ENCODE measurements at places on chromosomes 3 and 15.

GRCh38 chr3:46348823-46349482, 5.0 kb upstream of the CCR2 start:
- DNase-seq = no peak

GRCh38 chr15:68214838-68215254, 9.7 kb upstream of the CALML4 start:
- DNase-seq = no peak

DNA sequence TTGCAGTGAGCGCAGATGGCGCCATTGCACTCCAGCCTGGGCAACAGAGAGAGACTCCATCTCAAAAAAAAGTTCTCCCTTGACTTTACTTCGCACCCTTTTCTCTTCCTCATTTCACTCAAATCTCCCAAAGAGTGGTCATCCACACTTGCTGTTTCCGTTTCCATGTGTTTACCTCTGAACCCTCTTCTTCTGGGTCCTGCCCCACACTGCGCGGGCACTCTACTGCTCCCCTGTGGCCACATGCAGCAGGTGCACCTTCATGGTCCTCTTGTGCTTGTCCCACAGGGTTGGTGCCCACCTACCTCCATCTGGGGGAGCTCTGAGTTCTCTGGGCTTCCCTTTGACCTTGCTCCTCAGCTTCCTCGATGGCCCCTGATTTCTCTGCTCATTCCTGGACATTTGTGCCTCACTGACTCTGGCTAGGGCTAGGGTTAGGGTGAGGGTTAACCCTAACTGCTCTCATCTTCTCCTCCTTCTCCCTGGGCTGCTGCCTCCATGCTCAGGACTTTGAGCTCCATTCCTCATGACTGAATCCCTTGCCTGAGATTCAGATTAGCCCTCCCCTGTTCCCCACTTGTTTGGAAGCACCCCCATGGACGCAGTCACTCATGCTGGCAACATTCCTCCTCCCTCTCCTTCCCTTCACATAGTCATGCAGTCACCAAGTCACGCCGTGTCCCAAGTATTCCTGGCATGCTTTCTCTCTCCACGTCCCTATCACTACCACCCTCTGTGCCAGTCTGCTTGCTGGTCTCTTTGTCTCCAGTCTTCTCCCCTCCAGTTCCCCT, 26.6 kb upstream of the KY start:
- peak; percentile 52 for DNase-seq

GRCh38 chr15:27681038-27681437, 418.1 kb downstream of the OCA2 start:
- DNase-seq = no peak

GRCh38 chr3:179853176-179853575, 183.6 kb downstream of the PEX5L start:
- DNase-seq = no peak

GRCh38 chr3:111200027-111200426, 128.4 kb downstream of the NECTIN3 start:
- DNase-seq = no peak

DNA sequence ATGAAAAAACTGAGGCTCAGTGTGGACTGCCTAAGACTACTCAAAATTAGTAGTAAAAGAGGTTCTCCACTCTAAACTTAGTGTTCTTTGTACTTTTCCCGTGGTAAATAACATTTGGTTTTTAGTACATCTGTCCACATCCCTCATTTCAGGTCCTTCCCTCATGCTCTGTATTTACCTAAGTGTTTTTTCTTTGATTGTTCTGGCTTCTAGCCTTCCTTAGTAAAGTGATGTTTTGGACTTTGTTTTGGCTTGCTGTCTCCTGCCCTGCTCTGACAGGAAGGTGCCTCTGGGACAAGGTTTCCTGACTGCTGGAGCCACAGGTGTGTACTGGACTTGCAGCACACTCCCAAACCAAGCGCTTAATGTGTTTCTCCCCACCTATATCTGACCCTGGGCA, 29.9 kb upstream of the ALDH1A2 start:
- no peak for DNase-seq

DNA sequence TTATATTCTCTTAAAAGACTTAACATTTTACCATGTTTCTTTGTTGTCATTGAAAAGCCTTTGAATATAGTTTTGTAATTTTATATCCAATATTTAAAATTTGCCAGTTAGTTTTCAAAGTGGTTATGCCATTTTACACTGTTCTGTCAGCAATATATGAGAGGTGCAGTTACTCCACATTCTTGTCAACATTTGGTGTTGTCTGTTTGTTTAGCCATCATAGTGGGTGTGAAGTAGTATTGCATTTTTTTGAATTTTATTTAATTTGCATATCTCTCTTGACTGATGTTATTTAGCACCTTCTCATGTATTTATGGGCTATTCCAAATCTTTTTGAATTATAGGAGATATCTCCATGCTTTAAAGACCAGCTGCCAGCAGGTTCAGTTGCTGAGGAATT, 40.4 kb downstream of the LRRC28 start:
- DNase-seq = no peak

DNA sequence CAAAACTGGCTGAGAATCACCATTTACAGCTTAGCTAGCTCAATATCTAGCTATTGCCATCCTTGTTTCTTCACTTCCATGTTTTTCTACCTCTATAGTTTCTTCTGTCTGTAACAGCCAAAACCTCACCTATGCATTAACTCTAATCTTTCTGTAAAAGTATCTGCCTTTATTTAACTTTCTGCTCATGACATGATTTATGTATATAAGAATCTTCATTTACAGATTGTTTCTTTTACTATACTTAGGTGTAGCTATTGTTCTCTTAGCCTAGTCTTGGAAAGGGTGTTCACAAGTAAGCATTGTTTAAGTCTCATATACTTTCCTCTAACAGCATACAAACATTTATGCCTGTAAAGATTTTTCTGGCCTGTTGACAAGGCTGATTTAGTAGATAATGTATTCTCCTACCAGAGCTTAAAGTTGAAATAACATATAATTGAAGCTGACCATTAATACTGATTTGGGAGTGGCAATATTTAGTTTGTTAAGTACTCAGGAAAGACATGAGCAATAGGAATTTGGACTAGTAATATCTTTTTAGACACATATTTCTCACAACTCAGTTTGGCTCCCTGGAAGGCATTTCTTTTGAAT, 9.4 kb downstream of the FILIP1L start:
- DNase-seq = no peak

GRCh38 chr3:89275001-89275400, 167.6 kb downstream of the EPHA3 start:
- no peak for DNase-seq

GRCh38 chr3:87810452-87811016, 248.3 kb downstream of the CGGBP1 start:
- no peak for DNase-seq

- no peak for DNase-seq
These were observed 10.3 kb upstream of the GPR160 start for GRCh38 chr3:170027233-170028102.

- DNase-seq = no peak
These were observed 319.9 kb upstream of the ICE2 start for GRCh38 chr15:60798821-60799220.

- DNase-seq = no peak
These were observed 2.1 kb upstream of the PARP14 start for GRCh38 chr3:122678506-122678905.

DNA sequence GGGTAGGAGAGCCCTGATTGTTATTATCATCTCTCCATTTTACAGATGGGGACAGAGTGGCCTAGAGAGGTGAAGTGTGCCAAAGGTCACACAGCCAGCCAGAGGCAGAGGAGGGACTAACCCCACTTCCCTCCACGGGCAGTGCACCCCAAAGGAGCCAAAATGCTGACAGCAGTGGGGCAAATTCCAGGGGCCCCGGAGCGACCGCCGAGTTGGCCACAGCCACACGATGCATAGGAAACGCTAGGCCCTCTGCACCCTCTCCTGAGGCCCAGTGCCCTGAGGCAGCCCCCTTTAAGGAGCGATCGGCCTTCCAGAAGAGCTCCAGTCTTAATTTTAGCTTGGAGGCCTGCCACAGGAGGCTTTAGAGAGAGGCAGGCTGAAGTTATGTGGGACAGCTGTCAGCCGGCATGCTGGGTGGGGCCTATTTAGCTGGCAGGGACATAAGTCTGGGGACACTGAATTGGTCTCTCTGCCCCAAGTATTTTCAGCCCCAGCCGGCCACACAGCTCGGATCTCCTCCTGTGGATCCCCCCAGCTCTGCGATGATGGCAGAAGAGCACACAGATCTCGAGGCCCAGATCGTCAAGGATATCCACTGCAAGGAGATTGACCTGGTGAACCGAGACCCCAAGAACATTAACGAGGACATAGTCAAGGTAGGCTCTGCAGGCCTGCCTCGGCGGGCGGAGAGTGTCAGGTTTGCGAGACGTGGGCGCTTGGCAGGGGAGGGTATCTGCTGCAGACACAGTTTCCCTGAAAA, at the start of gene CAV3:
TSS of gene CAV3 (plus strand) at position 471 of the 763 bp plus-strand sequence. CDS start at position 546, 75 bp downstream.
- DNase-seq = no peak

DNA sequence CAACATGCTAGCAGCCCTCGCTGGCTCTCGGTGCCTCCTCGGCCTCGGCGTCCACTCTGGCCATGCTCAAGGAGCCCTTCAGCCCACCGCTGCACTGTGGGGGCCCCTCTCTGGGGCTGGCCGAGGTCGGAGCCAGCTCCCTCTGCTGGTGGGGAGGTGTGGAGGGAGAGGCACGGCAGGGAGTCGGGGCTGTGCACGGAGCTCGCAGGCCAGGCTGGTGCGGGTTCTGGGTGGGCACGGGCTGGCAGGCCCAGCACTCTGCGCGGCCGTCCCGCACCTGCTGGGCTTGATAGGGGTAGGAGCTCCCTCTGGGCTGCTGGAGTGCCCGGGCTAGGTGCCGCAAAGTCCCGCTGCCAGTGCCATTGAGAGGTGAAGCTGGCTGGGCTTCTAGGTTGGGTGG, 251.0 kb downstream of the SQOR start:
- no peak for DNase-seq

DNA sequence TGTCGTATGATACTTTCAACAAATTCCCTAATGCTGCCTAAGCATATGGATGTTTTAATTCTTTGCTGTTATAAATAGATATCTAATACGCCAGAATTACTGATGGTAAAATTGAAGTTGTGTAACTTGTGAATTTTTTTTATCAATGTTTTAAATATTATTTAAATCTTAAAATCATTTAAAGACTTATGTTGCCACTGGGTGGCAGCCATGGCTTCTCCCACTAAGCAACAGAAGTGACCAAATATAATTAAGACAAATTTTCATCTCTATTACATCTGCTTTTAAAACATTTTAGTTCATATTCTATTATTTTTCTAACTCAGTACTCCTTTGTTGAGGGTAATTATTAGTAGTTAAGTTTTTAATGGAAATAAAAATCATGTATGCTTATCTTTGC, 8.1 kb upstream of the IL20RB start:
- no peak for DNase-seq

- DNase-seq = no peak
These were observed 93.8 kb upstream of the PDZRN3 start for GRCh38 chr3:73718326-73719110.

DNA sequence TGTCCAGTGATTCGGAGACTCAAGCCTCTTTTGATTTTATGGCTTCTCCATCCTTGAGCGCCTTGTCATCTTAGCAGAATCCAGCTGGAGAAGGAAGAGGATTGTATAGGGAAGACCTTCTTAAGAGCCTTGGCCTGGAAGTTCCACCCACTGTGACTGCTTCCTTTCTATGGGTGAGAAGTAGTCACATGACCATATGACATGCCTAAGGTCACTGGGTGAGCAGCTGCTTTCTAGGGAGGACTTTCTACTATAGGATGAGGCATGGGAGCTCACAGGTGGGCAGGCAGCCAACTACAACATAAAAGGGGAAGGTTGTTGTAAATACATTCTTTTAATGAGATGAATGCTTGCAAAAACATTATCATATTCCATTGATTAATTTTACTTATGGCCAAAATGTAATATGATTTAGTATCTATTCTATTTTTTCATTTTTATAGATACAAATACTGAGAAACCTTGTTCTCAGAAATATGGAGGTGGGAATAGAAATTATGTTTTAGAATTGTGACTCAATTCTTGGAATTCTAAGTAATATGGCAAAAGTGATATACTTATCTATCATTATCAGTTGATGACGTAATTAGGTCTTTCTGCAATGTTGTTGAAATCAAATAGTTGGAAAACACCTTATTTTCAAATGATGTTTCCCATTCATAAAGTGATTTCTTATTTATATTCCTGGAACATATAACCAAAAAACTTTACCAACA, 53.6 kb upstream of the MINAR1 start:
- no peak for DNase-seq

DNA sequence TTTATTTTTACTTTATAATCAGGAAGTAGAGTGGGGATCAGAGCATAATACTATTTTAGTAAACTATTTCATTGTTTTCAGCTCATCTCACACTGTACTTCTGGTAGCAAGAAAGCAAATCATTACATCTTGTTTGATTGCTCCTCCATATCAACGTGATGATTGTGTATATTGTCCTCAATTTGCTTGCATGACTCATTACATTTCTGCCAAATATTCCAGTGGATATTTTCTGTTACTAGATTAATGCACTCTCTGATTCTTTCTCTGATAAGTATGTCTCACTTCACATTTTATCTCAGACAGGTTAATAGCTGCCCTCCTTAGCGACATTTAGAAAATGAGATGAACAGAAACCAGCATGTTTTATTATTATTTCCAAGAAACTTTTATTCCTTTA, 1145.3 kb downstream of the OTOL1 start:
- no peak for DNase-seq

GRCh38 chr3:72102112-72102616, 317.2 kb upstream of the PROK2 start:
- no peak for DNase-seq

DNA sequence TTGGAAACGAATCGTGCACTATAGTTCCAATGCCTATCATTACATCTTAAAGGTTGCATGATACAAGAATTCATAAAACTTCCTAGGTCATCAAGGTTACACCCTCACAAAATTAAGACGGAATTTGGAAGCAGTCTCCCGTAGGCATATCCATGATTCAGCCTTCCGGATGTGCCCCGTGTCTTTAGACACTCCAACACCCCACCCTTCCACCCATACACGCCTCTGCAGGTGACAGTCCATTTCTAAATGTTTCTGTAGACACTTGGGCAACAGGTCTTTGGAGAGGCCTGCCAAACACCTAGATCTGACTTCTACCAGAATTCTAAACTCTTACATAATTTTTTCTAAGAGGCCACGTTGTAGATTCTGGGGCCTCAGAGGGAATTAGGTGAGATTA, 49.8 kb downstream of the LDHAL6B start:
- no peak for DNase-seq

DNA sequence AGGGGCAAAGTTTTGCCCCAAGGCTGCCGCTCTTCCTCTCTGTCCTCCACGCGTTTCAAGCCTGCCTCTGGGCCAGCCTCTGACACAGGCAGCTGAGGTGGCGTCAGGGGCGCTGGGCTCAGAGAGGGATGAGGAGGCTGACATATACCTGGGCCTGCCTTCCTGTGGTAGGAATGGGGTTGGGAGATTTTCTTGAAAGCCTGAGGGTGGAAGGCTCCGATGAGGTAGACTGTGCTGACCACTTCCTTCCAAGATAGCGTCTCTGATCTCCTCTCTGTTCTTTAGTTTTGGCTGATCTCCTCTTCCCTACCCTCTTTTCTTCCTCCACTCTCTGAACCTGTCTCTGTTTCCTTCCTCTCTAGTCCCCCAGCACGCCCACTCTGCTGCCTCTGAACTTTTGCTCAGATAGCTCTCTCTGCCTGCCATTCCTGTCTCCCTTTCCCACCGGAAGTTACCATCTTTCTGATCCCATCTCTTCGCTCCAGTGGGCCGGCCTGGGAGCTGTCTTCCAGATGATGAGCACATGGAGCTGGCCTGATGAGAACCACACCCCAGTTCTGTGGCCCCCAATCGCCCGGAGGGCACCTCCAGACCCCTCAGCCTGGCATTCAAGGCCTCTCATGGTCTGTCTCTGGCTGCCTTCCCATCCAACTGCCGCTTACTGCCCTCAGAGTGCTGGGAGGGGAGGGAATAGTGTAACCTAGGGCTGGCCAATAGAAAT, 32.5 kb upstream of the LCTL start:
- DNase-seq = no peak

All from 8988T (cell line).